ENCODE measurements at places on chromosomes 13 and 19. TPM values are rescaled to one million over a fixed set of nuclear protein-coding genes. Genes with fewer than 3 reads are reported as not detected.

DNA sequence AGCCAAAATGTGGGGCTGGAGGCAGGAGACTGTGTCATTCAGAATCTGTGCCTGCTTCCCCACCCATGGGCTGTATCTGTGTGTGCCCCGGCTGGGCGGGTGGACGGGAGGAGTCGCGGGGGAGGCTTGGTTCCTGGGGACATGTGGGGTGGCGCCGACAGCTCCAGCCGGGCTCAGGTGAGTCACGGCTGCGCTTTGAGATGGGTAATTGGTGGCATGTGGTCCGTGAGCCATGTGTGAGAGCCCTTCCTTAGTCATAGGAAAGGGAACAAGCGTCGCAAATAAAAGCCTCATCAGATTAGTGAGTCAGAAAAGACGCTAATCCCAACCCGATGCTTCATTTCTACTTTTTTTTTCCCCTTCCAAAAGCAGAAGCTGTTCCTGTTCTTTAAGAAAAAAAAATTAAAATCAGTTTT lies 118.6 kb upstream of the ZNF536 start:
- peak; percentile 72 for ATAC-seq

DNA sequence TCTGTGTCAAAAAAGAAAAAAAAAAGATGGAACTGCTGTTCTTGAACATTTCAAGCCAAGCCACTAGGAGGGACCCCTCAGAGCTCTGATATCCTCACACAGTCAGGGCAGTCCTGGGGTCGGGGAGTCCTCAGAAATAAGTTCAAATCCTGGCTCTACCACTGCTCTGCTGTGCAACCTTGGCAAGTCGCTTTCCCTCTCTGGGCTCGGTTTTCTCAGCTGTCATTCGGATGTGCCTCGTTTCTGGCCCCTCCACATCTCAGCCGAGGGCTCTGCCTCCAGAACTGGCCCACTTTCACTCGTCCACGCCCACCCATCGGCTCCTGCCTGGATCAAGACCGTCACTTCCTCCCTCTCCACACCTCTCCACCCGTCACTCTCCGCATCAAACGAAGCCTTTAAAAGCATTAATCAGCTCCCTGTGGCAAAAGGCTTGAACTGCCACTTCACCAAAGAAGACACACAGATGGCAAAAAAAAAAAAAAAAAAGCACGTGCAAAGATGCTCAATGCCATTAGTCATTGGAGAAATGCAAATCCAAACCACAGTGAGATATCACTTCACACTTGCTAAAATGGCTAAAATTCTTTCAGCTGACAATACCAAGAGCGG lies 7.4 kb upstream of the ZNRF4 start:
- ATAC-seq = peak; percentile 59

Gene ZNF223
- 7.3 TPM for total RNA-seq

Gene RFPL4AL1
- not detected for total RNA-seq

Gene ADGRE3
- total RNA-seq = not detected

All from motor neuron (in vitro differentiated cells).